ENCODE measurements at places on chromosomes 2 and 18.

GRCh38 chr2:85585781-85586105, 1.5 kb downstream of the VAMP5 start:
- DNase-seq = no peak

DNA sequence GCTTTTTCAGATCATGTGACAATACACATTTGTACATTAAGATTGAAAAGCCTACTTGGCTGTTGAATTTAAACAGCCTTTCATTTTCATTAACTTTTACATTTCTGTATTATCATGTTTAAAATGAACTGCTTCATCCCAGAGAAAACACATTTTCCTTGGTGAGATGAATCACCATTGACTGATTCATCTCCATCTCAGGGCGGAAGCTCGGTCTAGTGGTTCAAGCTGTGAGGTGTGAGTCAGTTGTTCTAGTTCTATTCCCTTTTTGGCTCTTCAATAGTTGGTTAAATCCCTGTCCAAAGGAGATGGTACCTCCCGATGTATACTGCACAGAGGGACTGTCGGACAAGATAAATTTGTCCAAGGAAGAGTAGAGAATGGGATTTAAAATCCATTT, 189.7 kb downstream of the ADCYAP1 start:
- no peak for DNase-seq

DNA sequence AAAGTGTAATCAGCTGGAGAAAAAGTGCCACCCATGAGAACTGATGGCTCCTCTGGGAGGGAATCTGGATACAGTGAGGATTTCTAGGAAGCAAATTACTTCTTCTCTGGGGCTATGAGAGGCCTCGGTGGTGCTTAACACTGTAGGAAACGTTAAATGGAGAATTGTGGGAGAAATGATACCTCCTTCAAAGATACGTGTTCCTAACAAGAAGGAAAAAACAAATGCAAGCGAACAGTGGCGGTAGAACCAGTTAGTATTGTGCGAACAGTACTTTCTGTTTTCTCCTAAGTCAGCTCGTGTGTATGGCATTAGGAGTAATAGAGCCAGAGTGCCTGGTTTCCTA, 587 bp upstream of the MTIF2 start:
- DNase-seq = no peak

DNA sequence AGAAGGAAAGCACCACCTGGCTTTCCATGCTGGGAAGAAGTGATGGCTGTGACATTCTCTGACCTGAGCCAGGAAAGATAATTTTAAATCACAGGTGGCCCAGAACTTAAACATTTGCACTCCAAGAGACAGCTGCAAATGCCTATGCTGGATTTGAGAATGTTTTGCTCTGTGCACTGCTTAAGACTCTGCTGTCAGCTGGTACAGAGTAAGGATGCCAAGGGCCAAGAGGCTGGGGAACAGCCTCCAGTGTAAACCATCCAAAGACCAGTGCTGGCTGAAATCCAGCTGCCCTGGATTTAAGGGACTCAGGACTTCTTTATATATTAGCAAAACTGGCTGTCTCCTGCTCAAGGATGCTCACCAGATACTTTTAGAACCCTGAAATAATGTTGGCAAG, 3.9 kb downstream of the HOXD8 start:
- no peak for DNase-seq

GRCh38 chr2:48569433-48569832, 39.5 kb downstream of the STON1 start:
- no peak for DNase-seq

DNA sequence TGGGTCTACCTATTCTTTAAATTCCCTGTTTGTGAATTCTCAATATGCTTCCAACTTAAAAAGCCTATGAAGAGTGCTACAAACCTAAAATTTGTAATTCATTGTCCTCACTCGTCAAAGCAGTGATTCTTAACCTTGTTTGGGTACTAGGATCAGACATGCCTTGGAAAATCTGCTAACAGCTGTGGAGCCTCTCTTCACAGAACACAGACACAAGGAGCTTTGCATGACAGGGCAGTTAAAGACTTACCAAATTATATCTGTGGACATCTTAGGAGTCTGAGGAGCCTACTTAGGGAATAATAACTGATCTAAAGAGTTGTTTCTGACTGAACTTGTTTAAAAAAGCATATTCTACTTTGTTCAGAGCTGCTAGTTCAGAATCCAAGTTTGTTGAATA, 38.1 kb downstream of the TMEM87B start:
- DNase-seq = no peak

All from effector CD4-positive, alpha-beta T cell (primary cell).